T-helper 2 cell treated with Interferon-gamma antibody and Interleukin-4, amounts not matched to agents 5 μg/mL and 100 μg/mL, for 36 hours (primary cell): ENCODE measurements at places on chromosomes 4 and X.

DNA sequence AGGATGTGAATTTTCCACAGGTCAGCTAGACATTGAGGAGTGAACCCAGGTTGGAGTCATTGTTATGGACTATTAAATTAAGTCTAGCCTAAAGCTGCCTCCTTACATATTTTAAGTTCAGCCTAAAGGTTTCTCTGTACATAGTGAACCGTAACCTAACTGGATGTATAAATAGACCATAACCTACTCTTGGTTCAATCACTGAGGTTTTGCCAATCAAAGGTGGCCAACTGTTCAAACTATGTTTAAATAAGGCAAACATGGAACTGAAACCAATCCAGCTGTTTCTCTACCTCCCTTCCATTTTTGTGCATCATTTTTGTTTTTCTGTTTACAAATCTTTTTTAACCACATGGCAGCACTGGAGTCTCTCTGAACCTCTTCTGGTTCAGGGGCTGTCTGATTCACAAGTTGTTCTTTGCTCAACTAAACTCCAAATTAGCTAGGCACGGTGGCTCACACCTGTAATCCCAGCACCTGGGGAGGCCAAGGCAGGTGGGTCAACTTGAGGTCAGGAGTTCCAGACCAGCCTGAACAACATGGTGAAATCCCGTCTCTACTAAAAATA lies 43.9 kb upstream of the SFRP2 start:
- no peak overlapping the region for H3K4me3 ChIP-seq
- H3K27ac ChIP-seq, result no peak overlapping the region
- H3K4me1 ChIP-seq, result no peaks in the 10 kb centered on the region
- H3K36me3 ChIP-seq, result no peaks in the 10 kb centered on the region

GRCh38 chr4:141309874-141310273 lies 89.2 kb downstream of the ZNF330 start:
- H3K4me1 ChIP-seq, result no peaks in the 10 kb centered on the region
- no peaks in the 10 kb centered on the region for H3K36me3 ChIP-seq
- H3K27ac ChIP-seq, result no peak overlapping the region

GRCh38 chr4:151169223-151169622 lies 69.8 kb downstream of the RPS3A start:
- no peak overlapping the region for H3K4me3 ChIP-seq
- H3K4me1 ChIP-seq, result no peaks in the 10 kb centered on the region
- DNase-seq, result no peak
- no peaks in the 10 kb centered on the region for H3K36me3 ChIP-seq
- peaks cover 4% of the 10 kb centered on the region for H3K27me3 ChIP-seq

DNA sequence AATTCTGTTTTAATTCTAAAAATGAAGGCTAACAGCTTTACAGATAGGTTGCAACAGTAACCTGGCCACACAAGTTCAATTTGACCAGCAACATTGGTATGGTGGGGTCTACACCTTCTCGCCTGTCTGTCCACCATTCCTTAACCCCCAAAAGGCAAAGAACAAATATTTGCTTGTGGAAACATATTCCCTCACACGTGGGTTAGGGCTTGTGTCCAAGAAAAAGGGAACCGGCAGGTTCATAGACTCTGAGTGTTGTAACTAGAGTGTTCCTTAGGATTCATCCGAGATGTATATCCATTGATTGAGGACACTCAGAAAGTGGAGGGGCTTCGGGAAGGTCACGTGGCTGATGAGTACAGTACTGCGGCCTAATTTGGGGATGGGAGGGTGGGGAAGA lies 54.1 kb downstream of the C4orf51 start:
- no peaks in the 10 kb centered on the region for H3K27me3 ChIP-seq
- H3K36me3 ChIP-seq, result no peaks in the 10 kb centered on the region
- peak overlapping the region; percentile 72 for H3K4me3 ChIP-seq
- no peak overlapping the region for H3K27ac ChIP-seq

DNA sequence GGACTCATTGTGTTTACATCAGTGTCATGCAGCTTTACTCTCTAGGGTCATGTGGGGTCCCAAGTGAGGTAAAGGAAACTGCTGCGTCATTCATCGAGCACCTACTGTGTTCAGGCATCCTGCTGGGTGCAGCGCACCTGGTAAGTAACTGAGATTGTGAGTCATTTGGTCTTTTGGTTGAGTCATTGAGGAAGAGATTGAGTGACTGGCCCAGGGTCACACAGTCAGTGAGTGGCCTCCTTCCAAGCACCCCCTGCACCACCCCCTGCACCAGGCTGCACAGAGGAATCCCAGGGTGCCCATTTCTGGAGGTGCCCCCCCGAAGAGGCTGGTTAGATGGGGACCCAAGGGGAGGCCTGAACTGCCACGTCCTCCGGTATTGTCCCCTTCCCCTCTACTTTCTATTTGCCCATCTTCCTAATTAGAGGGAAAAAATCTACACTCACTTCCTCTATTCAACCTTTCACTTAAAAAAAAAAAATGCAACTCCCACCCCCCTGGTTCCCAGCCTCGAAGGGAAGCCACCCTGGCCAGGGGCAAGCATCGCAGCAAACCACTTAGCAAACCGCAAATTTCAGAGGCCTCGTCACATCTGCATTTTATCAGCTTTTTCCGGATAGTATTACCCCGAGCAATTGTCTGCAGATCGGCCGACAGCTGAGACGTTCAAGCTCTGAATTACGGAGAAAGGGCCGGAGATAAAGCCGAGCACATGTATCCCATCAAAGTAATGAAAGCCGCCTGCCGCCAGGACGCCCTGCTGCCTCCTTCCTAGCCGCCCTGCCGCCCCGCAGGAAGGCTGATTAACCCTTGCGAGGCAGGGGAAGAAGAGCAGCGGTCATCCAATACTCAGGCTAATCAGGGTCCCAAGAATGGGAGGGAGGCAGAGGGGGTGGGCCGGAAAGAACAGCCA lies 96.3 kb upstream of the MSX1 start:
- H3K4me3 ChIP-seq, result peak overlapping the region; percentile 64
- H3K27ac ChIP-seq, result no peak overlapping the region
- DNase-seq, result peak; percentile 13
- H3K27me3 ChIP-seq, result no peaks in the 10 kb centered on the region
- H3K36me3 ChIP-seq, result peaks cover 2% of the 10 kb centered on the region

DNA sequence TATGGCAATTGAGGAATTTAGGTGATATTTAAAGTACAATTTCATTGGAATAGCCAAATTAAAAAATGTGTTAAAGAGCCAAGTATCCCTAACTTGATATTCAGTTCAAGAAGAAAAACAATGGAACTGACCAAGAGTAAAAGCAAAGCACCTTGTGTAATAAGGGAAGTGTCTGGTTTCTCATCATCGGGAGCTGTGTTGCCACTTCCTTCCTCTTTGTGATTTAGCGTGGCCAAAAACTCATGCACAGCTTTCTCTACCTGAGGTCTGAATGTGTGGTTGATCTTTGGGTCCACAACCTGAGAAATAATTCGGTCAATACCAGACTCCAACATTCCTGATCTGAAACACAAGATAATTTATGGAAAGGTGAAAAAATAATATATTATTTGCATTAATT lies 12.4 kb downstream of the BOD1L1 start:
- no peak overlapping the region for H3K4me3 ChIP-seq
- H3K27me3 ChIP-seq, result no peaks in the 10 kb centered on the region
- no peak overlapping the region for H3K27ac ChIP-seq
- no peak for DNase-seq
- H3K36me3 ChIP-seq, result peaks cover 47% of the 10 kb centered on the region

- peak overlapping the region; percentile 83 for H3K27ac ChIP-seq
- peak; percentile 41 for DNase-seq
- peaks cover 68% of the 10 kb centered on the region for H3K4me1 ChIP-seq
- H3K4me3 ChIP-seq, result peak overlapping the region; percentile 23
- no peaks in the 10 kb centered on the region for H3K27me3 ChIP-seq
Measured at GRCh38 chr4:26081795-26082498, 167.9 kb downstream of the SMIM20 start.

DNA sequence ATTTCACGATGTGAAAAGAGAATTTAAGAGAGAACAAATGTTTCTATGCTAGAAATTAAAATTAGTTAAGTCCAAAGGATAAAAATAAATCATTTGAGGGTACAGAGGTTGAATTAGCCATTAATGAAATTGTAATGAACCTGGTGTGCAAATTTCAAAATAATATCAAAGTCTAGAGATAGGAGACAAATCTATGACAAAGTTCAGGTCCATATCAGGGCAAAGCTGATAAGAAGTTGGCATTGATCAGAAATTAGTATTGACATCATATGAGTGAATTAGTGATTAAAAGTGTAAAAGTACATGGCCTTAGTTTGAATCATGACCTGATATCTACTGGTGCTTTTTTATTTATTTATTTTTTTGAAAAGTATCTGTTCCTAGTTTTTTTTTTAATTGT lies 33.8 kb upstream of the UGT2A3 start:
- no peaks in the 10 kb centered on the region for H3K4me1 ChIP-seq
- H3K27ac ChIP-seq, result no peak overlapping the region
- no peaks in the 10 kb centered on the region for H3K36me3 ChIP-seq
- DNase-seq, result no peak
- H3K27me3 ChIP-seq, result no peaks in the 10 kb centered on the region
- no peak overlapping the region for H3K4me3 ChIP-seq
